ENCODE measurements at places on chromosomes 6 and 20. TPM values are rescaled to one million over a fixed set of nuclear protein-coding genes. Genes with fewer than 3 reads are reported as not detected.

- no peaks in the 10 kb centered on the region for H3K36me3 ChIP-seq
- H3K4me1 ChIP-seq, result no peaks in the 10 kb centered on the region
- peaks cover 66% of the 10 kb centered on the region for H3K27me3 ChIP-seq
- peak; percentile 17 for DNase-seq
Observed at GRCh38 chr6:26331218-26332073, 33.6 kb upstream of the BTN3A2 start.

MYBL2 gene
- total RNA-seq, result 4.7 TPM

GRCh38 chr20:44739942-44740341 lies 5.7 kb upstream of the KCNK15 start:
- no peak overlapping the region for H3K27ac ChIP-seq
- H3K4me3 ChIP-seq, result no peak overlapping the region
- peaks cover 3% of the 10 kb centered on the region for H3K27me3 ChIP-seq
- DNase-seq, result no peak

DNA sequence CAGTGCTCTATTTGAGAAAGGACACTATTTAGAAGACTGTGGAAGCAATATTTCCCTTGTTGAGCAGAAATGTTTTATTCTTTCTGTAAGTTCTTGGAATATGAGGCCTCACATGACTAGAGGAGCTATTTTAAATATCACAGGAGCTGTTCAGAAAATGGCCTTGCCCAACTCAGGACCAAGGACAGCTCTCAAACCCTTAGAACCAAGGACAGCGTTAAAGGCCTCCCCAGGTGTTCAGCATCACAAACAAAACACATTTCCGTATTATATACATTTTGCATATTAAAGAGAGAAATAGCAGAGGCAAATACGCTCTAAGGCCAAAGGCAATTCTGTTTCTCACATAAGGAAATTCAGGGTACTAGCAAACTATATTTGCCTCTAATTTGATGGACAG lies 631.4 kb downstream of the CDH26 start:
- H3K4me3 ChIP-seq, result no peak overlapping the region
- no peaks in the 10 kb centered on the region for H3K4me1 ChIP-seq
- no peaks in the 10 kb centered on the region for H3K36me3 ChIP-seq
- H3K27ac ChIP-seq, result no peak overlapping the region
- peak; percentile 89 for DNase-seq
- H3K27me3 ChIP-seq, result no peaks in the 10 kb centered on the region

KCNB1 gene
- 1.0 TPM for total RNA-seq

C6orf52 gene
- total RNA-seq, result 1.3 TPM

DNA sequence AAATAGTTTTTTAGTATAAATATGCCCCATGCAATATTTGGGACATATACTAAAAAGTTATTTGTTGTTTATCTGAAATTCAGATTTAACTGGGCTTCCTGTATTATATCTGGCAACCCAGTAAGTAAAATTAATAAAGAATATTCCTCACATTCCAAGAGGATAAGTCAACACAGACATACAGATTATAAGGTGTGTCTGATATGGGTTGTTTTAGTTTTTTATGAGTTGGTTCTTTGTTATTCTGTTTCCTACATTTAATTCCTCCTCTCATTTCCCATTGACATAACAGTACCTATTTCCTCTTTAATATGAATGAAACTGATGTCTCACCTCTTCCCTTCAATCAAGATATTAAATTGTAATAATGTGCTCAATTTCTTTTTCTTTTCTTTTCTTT lies 1.7 kb upstream of the PLA2G7 start:
- H3K4me1 ChIP-seq, result peaks cover 11% of the 10 kb centered on the region
- no peak overlapping the region for H3K4me3 ChIP-seq
- H3K27ac ChIP-seq, result no peak overlapping the region
- DNase-seq, result no peak

- DNase-seq, result no peak
- H3K4me3 ChIP-seq, result no peak overlapping the region
- H3K27ac ChIP-seq, result no peak overlapping the region
- H3K27me3 ChIP-seq, result no peaks in the 10 kb centered on the region
- no peaks in the 10 kb centered on the region for H3K4me1 ChIP-seq
Observed at GRCh38 chr20:36183155-36183944, 28.8 kb downstream of the EPB41L1 start.

DNA sequence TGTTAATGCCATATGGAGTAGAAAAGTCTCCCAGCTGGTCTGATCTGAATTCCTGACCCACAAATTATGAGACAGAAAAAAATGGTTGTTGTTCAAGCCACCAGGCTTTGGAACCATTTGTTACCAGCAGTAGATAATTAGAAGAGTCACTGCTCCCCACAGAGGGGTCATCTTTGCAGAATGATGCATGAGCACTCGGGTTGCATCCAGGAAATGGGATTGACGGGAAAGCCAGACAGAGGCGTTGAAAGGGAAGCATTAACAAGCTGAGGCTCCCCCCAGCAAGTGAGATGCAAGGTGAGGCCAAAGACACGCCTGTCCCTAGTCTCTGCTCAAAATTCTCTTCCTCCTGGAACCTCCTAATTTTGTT lies 182.5 kb downstream of the SYNDIG1 start:
- H3K27ac ChIP-seq, result no peak overlapping the region
- H3K36me3 ChIP-seq, result no peaks in the 10 kb centered on the region
- peaks cover 19% of the 10 kb centered on the region for H3K4me1 ChIP-seq
- no peak overlapping the region for H3K4me3 ChIP-seq

CCN5 gene
- total RNA-seq, result 44.8 TPM

AIF1 gene
- 86.0 TPM for total RNA-seq

DNA sequence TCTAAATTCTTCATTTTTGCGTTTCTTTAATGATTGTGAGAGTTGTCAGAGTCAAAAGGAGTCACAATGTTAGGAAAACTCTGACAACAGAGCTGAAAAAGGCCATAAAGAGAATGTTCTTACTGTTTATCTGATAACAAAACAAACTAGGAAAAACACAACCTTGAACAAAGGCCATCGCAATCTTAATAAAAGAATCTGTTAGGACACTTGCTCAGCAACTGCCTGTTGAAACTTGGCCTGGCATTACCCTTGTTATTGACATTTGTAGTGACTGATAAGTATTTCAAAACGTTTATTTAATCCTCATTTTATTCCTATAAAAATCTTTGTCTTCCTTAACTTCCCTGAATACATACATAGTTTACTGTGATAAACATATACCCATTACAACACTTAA lies 15.7 kb downstream of the GSTA1 start:
- H3K4me3 ChIP-seq, result no peak overlapping the region
- no peaks in the 10 kb centered on the region for H3K27me3 ChIP-seq
- DNase-seq, result no peak
- H3K27ac ChIP-seq, result no peak overlapping the region

SIM1 gene
- not detected for total RNA-seq

TBX18 gene
- total RNA-seq, result 0.25 TPM

DNA sequence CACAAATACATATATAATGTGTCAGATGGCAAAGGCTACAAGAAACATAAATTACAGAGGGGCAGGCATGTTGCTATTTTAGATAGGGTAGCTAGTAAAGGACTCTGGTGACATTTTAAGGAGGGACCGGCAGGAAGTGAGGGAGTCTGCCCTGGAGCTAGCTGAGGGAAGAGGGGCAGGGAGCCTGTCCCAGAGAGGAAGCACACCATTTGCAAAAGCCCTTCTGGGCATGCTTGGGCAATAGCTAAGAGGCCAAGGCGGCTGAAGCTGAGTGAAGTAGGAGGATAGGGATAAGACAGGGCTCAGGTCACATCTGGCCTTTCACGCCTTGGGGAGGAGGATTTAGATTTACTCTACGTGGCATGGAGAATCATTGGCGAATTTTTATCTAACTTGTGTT lies 96.2 kb downstream of the RTN4IP1 start:
- no peak overlapping the region for H3K4me3 ChIP-seq
- no peaks in the 10 kb centered on the region for H3K4me1 ChIP-seq
- no peaks in the 10 kb centered on the region for H3K36me3 ChIP-seq
- H3K27me3 ChIP-seq, result no peaks in the 10 kb centered on the region

GRCh38 chr20:36201198-36201597 lies 35.1 kb upstream of the AAR2 start:
- H3K36me3 ChIP-seq, result no peaks in the 10 kb centered on the region
- H3K27me3 ChIP-seq, result no peaks in the 10 kb centered on the region
- no peak overlapping the region for H3K4me3 ChIP-seq
- DNase-seq, result no peak
- no peak overlapping the region for H3K27ac ChIP-seq

GRCh38 chr6:169250660-169251059 lies 3.0 kb downstream of the THBS2 start:
- H3K4me1 ChIP-seq, result no peaks in the 10 kb centered on the region

GRCh38 chr20:17580895-17581294 lies 11.0 kb downstream of the DSTN start:
- H3K27me3 ChIP-seq, result no peaks in the 10 kb centered on the region
- no peak for DNase-seq
- H3K4me1 ChIP-seq, result peaks cover 16% of the 10 kb centered on the region

DNA sequence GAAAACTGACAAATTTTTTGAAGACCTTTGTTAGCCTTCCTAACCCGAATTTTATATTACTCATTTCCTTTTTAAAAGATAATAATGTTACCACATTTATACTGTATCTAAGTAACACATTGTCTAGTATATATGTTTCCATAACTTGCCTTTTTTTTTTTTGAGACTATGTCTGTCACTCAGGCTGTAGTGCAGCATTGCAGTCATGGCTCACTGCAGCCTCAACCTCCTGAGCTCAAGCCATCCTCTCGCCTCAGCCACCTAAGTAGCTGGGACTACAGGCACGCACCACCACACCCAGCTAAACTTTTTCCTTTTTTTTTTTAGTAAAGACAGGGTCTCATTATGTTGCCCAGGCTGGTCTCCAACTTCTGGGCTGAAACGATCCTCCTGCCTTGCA lies 18.6 kb downstream of the ZNFX1 start:
- DNase-seq, result no peak
- H3K27ac ChIP-seq, result no peak overlapping the region
- no peaks in the 10 kb centered on the region for H3K4me1 ChIP-seq
- no peaks in the 10 kb centered on the region for H3K27me3 ChIP-seq

ESR1 gene
- 3.7 TPM for total RNA-seq

DZANK1 gene
- total RNA-seq, result 7.6 TPM

THBS2 gene
- total RNA-seq, result 35.4 TPM

GRCh38 chr6:19059102-19059501 lies 672.0 kb downstream of the RNF144B start:
- peak; percentile 17 for DNase-seq
- H3K27me3 ChIP-seq, result no peaks in the 10 kb centered on the region
- H3K4me1 ChIP-seq, result no peaks in the 10 kb centered on the region
- no peak overlapping the region for H3K27ac ChIP-seq
- no peaks in the 10 kb centered on the region for H3K36me3 ChIP-seq

GRCh38 chr6:125747589-125748405 lies 1.6 kb upstream of the HEY2 start:
- peak overlapping the region; percentile 54 for H3K4me3 ChIP-seq
- no peak for DNase-seq
- no peaks in the 10 kb centered on the region for H3K4me1 ChIP-seq

MLN gene
- total RNA-seq, result not detected

DNA sequence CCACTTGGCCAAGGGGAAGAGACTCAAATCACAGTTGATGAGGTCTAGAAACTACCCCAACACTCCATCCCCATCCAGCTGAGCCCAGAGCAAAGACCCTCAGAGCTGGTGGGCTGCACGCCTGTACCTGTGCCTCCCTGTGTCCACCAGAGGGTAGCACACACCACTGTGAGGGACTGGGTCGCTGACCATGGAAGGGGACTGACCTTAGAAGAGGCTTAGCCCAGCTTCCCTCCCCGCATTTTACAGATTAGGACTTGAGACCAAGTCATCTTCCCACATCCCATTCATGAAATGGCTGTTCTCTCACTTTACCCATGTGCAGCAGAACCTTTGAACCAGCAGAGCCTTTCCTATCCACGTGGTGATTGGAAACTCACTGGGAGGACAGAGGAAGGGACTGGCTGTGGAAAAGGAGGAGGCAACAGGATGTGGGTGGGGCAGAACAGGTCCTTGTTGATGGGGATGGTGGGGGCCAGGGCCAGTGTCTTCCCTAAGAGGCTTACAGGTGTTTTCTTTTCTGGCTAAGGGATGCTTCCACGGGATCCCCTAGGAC lies 44.3 kb downstream of the CPXM1 start:
- no peak overlapping the region for H3K4me3 ChIP-seq
- peaks cover 11% of the 10 kb centered on the region for H3K4me1 ChIP-seq
- DNase-seq, result no peak
- H3K36me3 ChIP-seq, result no peaks in the 10 kb centered on the region

STMN3 gene
- total RNA-seq, result 18.2 TPM

HDGFL1 gene
- total RNA-seq, result not detected

UCKL1 gene
- 33.6 TPM for total RNA-seq

DNA sequence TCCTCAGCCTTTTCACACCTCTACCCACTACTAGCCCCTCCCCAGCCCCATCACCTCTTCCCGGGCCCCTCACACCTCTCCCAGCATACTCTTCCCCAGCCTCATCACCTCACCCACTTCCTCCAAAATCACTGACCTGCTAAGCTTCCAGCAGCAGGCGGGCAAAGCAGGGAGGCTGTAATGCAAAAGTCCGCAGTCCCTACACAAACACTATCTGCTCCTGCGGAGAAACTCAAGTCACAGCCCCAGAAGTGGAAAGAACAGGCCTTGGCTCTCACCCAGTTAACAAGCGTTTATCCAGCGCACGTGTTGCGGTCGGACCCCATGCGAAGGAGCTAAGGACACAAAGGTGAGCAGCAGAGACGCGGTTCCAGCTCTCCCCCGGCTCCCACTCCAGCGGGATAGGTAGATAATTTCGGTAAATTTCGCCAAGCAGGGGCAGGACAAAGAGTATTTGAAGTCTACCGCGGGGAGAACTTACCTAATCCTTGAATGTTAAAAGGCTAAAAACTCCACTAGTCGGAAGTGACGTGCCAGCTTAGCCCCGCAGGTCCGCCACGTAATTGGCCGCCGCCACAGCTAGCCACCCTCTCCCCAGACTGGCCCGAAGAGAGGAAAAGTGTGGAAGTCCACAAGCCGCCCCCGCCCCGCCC lies 728 bp upstream of the TRIM39 start:
- peaks cover 14% of the 10 kb centered on the region for H3K36me3 ChIP-seq
- H3K4me3 ChIP-seq, result peak overlapping the region; percentile 73
- H3K4me1 ChIP-seq, result peaks cover 2% of the 10 kb centered on the region

- H3K4me3 ChIP-seq, result no peak overlapping the region
- no peaks in the 10 kb centered on the region for H3K4me1 ChIP-seq
- H3K27ac ChIP-seq, result no peak overlapping the region
- peaks cover 3% of the 10 kb centered on the region for H3K36me3 ChIP-seq
- H3K27me3 ChIP-seq, result no peaks in the 10 kb centered on the region
Observed at GRCh38 chr6:35008858-35009257, 119.8 kb downstream of the ANKS1A start.

DNA sequence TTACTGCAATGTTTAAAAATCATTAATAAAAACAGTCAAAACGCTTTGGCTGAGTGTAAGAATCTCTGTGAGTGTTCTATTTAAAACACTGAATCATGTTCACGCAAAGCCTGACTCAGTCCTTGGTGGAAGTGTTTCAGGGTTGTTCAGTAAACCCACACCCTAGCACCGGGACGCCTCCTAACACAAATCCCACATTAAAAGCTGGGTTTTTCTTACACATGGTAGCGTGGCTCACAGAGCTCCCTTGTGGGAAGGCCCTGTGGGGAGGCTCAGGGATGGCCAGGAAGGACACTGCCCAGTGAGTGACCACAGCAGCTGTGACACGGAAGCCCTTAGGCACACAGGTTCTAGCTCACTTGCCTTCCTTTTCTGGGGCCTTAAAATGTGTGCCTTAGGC lies 80.2 kb downstream of the GMPR start:
- no peaks in the 10 kb centered on the region for H3K36me3 ChIP-seq
- no peak for DNase-seq
- H3K27ac ChIP-seq, result peak overlapping the region; percentile 80
- no peaks in the 10 kb centered on the region for H3K27me3 ChIP-seq
- peaks cover 16% of the 10 kb centered on the region for H3K4me1 ChIP-seq

Measured in lung (tissue), 17 donors.